ENCODE measurements at places on chromosomes 1 and 21.

DNA sequence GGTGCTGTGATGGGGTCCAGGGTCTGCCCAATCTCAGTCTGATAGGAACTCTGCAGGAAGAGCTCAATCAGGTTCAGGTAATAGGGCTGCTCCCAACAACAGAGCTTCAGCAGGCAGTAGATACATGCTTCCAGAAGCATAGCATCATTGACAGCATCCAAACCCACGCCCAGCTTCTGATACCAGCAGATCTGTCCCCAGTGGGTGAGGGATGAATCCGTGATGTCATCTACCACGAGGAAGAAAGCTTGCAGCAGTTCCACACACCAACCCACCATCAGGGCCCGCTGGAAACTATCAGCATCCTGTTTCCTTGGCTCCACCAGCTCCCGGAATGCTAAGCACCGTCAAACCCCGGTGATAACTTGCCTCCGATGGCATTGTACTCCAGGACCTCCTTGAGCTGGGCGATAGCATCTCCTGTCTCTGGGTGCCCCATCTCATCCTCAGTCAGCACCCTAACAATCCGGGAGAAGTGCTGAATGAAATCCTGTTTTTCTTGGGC is 14.7 kb downstream of the NEK2 start:
- DNase-seq: no peak

DNA sequence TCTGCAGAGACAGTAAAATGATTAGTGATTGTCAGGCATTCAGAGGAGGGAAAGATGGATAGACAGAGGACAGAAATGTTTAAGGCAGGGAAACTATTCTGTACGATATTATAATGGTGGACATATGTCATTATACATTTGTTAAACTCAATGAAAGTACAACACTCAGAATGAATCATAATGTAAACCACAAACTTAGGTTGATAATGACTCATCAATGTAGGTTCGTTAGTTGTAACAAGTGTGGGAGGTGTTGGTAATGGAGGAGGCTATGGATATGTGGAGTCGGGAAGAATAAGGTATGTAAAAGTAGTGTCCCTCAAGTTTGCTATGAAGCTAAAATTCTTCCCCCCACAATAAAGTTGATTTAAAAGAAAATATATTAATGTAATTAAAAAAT is 455.0 kb downstream of the BRINP3 start:
- DNase-seq: no peak

- DNase-seq: no peak
These were observed 6.6 kb downstream of the PEX10 start for GRCh38 chr1:2405588-2406295.

DNA sequence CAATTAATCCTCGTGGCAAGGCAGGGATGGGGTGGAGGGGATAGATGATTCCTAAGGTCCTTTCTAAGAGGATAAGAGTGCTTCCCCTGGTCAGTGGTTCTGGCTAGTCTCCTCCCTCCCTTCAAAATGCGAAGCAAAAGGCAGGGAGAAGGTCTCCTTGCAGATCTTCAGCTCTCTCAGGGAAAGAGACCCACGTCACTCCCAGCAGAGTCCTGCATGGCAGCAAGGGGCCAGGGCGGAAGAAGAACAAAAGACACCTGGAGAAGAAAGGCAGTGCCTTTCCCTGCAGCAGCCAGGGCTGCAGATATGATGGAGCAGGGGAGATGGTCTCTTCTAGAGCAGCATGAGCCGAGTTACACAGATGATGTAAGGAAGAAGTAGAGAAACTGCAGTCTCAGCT is 29.6 kb upstream of the SLAMF9 start:
- no peak for DNase-seq

- DNase-seq: no peak
These were observed 197.1 kb downstream of the AJAP1 start for GRCh38 chr1:4851385-4852065.

DNA sequence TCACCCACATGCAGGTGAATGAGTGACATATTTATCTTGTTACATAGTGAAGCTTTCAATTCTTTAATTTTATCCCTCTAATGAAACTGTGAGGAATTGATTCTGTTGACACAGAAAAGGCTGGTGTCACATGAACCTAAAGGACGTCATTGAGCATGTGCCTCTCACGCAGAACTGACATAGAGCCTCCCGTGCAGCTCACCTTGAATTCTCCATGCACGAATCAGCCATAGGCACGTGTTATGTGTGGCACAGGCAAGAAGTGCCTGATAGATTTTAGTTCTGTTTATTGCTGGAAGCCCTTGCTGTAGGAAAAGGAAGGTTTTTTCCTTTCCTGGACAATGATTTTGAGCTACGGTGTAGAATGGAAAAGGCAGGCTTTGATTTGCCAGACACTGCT is 11.3 kb downstream of the ADARB1 start:
- no peak for DNase-seq

- no peak for DNase-seq
These were observed 935.2 kb downstream of the PLA2G4A start for GRCh38 chr1:187763976-187764375.

GRCh38 chr1:173601588-173601987 is 1.3 kb downstream of the SLC9C2 start:
- no peak for DNase-seq

GRCh38 chr1:241475671-241476070 is 43.9 kb downstream of the FH start:
- no peak for DNase-seq

- DNase-seq: no peak
These were observed 68.5 kb upstream of the GRIK3 start for GRCh38 chr1:37102656-37103382.

DNA sequence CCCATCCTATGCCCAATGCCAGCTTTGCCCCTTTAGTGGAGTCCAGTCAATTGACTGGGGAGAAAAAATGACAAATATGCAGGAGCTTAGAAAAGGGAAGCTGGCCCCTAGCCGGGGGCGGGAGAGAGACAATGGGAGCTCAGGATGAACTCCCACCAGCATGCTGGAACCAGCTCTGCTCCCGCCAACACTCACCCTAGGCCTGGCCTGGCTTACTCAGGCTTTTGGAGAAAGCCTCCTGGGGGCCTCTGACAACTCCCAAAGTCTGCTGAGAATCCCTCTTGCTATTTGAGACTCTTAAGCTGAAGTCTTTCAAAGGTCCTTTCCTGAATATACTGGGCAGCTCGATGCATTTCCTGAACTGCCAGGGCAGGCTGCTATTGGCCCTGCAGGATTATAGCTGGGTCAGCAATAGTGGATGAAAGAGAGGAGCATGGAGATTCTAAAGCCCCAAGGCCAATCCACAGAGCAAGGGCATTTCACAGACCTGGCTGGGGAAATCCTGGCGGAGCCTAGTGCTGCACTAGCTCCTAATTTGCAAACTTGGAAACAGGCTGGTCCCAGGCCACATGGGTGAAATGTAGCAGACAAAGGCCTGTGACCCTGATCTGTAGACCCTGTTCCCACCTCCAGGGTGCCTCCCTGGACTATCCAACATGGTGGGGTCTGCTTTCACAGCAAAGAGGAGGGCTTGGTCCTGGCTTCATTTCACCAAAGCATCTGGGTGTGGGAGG is 35.7 kb upstream of the CLSTN1 start:
- DNase-seq: no peak

GRCh38 chr1:169833179-169833901 is 38.6 kb upstream of the METTL18 start:
- DNase-seq: no peak

DNA sequence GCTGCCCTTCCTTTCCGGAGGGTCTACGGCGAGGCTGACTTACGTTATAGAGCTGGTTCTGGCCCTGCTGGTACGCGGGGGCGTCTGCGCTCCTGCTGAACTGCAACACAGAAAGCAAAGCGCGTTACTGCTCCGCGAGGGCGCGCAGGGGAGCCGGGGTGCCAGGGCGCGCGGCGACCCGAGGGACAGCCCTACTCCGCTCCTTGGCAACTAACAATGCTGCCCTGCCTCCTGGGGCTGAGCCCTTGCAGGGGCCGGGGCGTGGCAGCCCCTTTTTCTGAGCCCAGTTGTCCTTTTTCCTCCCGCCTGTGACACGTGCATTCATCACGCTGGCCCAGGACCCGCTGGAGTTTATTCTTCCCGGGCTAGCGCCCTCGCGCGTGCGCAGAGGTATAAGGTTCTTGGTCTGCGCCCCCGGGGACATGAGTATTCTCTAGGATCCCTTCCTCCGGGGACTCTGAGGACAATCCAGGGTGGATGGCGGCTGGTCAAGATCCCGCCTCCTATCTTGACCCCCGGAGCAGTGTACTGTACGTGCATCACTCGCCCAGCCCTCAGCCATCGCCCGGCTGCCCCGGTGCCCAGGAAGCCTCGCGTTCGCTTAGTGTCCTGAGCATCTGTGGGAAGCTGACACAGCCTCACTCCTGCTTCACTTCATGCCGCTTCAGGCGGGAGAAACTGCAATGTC is 78.9 kb downstream of the CD247 start:
- no peak for DNase-seq

- DNase-seq: no peak
These were observed 2.3 kb upstream of the KRTAP10-7 start for GRCh38 chr21:44598061-44598460.

GRCh38 chr1:170518185-170518834 is 13.7 kb upstream of the GORAB start:
- no peak for DNase-seq

DNA sequence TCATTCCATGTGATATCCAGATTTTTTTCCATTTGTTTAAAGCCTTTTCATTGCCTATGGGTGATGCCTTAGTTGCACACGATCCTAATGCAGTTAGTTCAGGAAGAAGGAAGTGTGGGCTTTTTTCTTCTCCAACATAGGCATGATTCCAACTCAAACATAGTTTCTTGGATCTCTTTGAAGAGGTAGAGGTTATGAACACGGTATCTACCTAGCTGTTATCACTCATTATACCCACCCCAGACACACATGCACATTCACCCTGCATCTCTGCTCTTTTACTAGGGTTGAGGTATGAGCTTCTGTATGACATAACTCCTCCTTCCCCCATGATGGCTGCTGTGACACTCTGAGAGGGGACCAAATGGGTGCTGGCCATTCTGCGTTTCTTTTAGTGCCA is 122.1 kb upstream of the ZNF648 start:
- DNase-seq: no peak

- DNase-seq: no peak
These were observed 157.7 kb downstream of the LYPLAL1 start for GRCh38 chr1:219331424-219331823.

DNA sequence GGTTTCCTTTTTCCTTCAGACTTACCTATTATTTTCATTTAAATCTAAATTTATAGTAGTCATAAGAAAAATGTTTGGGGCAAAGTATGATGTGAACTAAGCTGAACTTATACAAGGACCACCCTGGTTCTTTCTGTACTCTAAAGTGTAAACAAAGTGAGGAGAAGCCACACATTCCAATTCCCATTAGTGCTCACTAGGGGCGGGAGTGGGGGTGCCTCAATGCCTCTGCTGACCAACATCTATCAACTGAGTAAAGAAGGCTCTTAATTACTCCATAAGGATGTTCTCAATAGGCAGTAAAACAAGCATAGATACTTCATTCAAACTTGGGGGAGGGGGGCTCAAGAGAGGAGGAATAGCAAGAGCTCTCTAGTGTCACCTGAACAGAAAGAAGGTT is 151.7 kb downstream of the CDC42BPA start:
- no peak for DNase-seq

GRCh38 chr1:177561436-177561835 is 390.7 kb downstream of the BRINP2 start:
- DNase-seq: no peak

- DNase-seq: no peak
These were observed 11.9 kb upstream of the GPX7 start for GRCh38 chr1:52590266-52590665.

- no peak for DNase-seq
These were observed 107.5 kb upstream of the TNFSF4 start for GRCh38 chr1:173314656-173315055.

GRCh38 chr1:84643183-84643582 is 47.1 kb downstream of the SSX2IP start:
- no peak for DNase-seq

GRCh38 chr1:67190410-67190809 is 24.2 kb downstream of the IL23R start:
- no peak for DNase-seq

DNA sequence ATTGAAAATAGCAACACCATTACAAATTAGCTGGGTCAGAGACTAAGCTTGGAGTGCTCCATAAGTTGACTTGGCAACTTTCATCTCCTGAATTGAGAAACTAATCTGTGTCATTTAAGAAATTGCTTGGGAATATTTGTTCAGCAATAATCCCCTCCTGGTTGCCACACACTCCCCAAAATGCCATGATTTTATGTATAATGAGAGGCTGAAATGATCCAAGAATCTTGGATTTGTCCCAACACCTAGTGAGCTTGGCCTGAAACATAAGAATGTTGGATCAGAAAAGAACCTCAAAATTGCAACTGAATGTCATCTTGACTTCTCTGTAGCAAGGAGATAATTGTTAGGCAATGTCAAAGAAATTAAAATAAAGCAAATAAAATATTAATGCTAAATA is 805.9 kb upstream of the ADAMTS5 start:
- DNase-seq: no peak

GRCh38 chr1:224113545-224113917 is 380 bp upstream of the FBXO28 start:
- DNase-seq: no peak

- no peak for DNase-seq
These were observed 94.6 kb upstream of the S1PR1 start for GRCh38 chr1:101142244-101142643.

DNA sequence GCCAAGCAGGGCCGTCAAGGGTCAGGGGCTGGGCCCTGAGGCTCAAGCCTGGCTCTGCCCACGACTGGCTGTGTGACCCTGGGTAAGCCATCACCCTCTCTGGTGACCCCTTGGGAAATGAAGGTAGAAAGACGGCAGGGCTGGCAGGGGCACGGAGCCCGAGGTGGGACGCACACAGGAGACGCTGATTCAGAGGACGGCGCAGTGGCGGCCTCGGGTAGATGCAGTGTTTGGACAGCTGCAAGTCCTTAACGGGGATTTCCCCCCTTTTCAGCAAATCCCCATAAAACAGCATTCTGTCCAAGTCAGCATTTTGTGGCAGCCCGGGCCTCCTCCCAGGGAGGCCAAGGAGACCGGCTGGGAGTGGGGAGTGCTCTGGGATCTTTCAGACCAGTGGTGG is 16.7 kb downstream of the COL8A2 start:
- DNase-seq: no peak

GRCh38 chr1:96340686-96341085 is 380.9 kb upstream of the PTBP2 start:
- DNase-seq: no peak

DNA sequence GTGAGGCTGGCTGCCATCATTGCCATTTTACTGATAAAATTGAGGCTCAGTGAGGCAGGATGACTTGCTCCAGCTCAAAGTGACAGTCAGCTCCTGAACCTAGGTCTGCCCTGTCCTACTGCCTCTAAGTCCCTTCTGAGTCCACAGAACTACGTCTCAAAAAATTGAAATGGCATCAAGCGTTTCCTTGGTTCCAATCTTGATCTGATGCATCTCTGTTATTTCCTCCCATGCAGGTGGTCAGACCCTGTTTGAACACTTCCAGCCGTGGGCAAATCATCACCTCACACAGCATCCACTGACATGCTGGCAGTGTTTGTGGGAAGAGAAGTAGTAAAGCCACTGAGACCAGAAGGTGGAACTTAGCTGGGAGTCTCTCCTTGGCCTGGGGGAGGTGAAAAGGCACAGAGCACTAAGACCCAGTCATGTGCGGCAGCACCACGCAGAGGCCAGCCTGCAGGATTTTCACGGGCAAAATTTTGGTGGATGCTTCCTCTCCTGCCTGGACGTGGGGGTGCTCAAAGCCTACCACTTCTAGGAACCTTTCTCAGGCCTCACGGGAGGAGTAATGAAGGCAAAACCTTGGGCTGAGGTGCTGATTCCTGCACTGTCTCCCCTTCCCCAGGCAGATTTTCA is 7.8 kb upstream of the CPLANE2 start:
- no peak for DNase-seq

GRCh38 chr21:14886001-14886400 is 178.8 kb downstream of the NRIP1 start:
- DNase-seq: no peak

All from effector memory CD8-positive, alpha-beta T cell (primary cell).